ENCODE measurements at places on chromosomes 12 and 14. TPM values are rescaled to one million over a fixed set of nuclear protein-coding genes. Genes with fewer than 3 reads are reported as not detected.

Gene P2RX4
- total RNA-seq = 19.4 TPM

Gene PTPRO
- not detected for total RNA-seq

Gene GOLGA5
- total RNA-seq = 23.5 TPM

Gene PZP
- not detected for total RNA-seq

Gene GTF2A1
- 24.4 TPM for total RNA-seq

Gene FITM1
- total RNA-seq = not detected

Gene FBRSL1
- total RNA-seq = 62.3 TPM

Gene POTEG
- 0.12 TPM for total RNA-seq

Gene SMIM41
- total RNA-seq = not detected

Gene CELA1
- not detected for total RNA-seq

Gene SOAT2
- 0.07 TPM for total RNA-seq

GRCh38 chr12:46100551-46101484 is 110.4 kb upstream of the SCAF11 start:
- H3K36me3 ChIP-seq = no peaks in the 10 kb centered on the region
- H3K4me1 ChIP-seq = no peaks in the 10 kb centered on the region
- no peak for DNase-seq
- no peak overlapping the region for H3K27ac ChIP-seq
- no peak overlapping the region for H3K4me3 ChIP-seq

GRCh38 chr12:89789862-89790261 is 81.2 kb upstream of the ATP2B1 start:
- DNase-seq = no peak
- H3K4me1 ChIP-seq = no peaks in the 10 kb centered on the region
- peaks cover 4% of the 10 kb centered on the region for H3K36me3 ChIP-seq
- H3K27ac ChIP-seq = no peak overlapping the region

GRCh38 chr12:22658214-22658613 is 33.2 kb downstream of the ETNK1 start:
- peak; percentile 76 for DNase-seq
- H3K4me3 ChIP-seq = no peak overlapping the region
- H3K36me3 ChIP-seq = no peaks in the 10 kb centered on the region
- H3K27me3 ChIP-seq = no peaks in the 10 kb centered on the region

- H3K27me3 ChIP-seq = no peaks in the 10 kb centered on the region
- no peak for DNase-seq
- no peak overlapping the region for H3K27ac ChIP-seq
- no peaks in the 10 kb centered on the region for H3K36me3 ChIP-seq
- no peaks in the 10 kb centered on the region for H3K4me1 ChIP-seq
These were observed 887.2 kb downstream of the NRXN3 start for GRCh38 chr14:79057333-79057732.

DNA sequence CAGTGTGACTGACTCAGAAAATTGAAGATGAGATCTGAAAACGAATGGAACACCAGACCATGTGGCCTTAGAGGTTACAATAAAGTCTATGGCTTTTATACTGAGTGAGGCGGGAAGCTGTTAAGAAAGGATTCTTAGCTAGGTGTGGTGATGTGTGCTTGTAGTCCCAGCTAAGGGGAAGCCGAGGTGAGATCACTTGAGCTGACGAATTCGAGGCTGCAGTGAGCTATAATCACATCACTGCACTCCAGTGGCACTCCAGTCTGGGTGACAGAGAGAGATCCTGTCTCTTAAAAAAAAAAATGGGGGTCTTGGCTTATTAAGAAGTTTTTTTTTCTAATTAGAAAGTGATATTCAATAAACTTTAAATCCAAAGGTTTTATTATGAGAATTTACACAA is 678.6 kb downstream of the TMTC2 start:
- no peaks in the 10 kb centered on the region for H3K36me3 ChIP-seq
- DNase-seq = no peak
- H3K4me3 ChIP-seq = no peak overlapping the region
- no peaks in the 10 kb centered on the region for H3K4me1 ChIP-seq

DNA sequence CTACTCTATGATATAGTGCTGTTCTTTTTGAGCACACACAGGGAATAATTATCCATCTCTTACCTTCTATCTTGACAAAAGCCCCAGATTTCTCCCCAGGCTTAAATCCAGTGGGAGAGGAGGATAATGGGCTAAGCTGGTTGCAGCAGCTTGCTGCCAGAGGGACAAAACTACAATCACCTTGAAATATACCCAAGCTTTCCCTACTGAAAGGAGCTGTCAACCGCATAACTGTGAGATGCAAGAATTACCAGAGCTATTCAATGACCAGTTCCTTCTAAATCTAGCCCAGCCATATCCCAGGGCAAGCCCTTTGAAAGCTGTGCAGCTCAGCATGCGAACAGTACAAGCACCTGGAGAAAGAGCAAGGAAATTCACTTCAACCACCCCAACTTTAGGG is 943 bp upstream of the MGAT4C start:
- no peaks in the 10 kb centered on the region for H3K36me3 ChIP-seq
- H3K27me3 ChIP-seq = no peaks in the 10 kb centered on the region
- DNase-seq = no peak
- no peaks in the 10 kb centered on the region for H3K4me1 ChIP-seq

GRCh38 chr12:100221523-100221922 is 20.9 kb downstream of the ACTR6 start:
- H3K36me3 ChIP-seq = peaks cover 15% of the 10 kb centered on the region
- H3K4me3 ChIP-seq = no peak overlapping the region
- peak; percentile 57 for DNase-seq

- H3K4me1 ChIP-seq = no peaks in the 10 kb centered on the region
- H3K36me3 ChIP-seq = peaks cover 3% of the 10 kb centered on the region
- no peak overlapping the region for H3K4me3 ChIP-seq
These were observed 94.5 kb upstream of the MON2 start for GRCh38 chr12:62372134-62372533.

- DNase-seq = peak; percentile 51
- no peaks in the 10 kb centered on the region for H3K27me3 ChIP-seq
- peaks cover 21% of the 10 kb centered on the region for H3K36me3 ChIP-seq
- H3K4me3 ChIP-seq = peak overlapping the region; percentile 94
These were observed 1.5 kb downstream of the CHD4 start for GRCh38 chr12:6605421-6606330.

GRCh38 chr14:61652526-61653262 is 42.6 kb upstream of the HIF1A start:
- H3K36me3 ChIP-seq = no peaks in the 10 kb centered on the region
- H3K27me3 ChIP-seq = no peaks in the 10 kb centered on the region
- no peak for DNase-seq
- peaks cover 58% of the 10 kb centered on the region for H3K4me1 ChIP-seq
- no peak overlapping the region for H3K4me3 ChIP-seq

DNA sequence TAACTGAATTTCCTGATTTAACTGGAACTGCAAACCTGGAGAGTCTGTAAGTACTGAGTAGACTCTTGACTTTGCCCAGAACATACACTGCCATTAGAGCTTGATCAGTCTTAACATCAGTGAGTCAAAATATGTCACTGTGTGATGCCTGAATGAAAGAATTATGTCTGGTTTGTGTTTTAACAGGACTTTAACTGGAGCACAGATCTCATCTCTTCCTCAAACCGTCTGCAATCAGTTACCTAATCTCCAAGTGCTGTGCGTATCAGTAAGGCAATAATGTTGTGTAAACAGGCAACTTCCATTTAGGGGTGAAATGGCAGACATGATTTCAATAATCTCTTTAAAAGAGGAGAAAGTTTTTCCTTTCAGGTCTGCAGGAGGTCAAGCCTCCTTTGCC is 97.0 kb downstream of the ZFC3H1 start:
- no peak for DNase-seq
- H3K4me3 ChIP-seq = no peak overlapping the region
- H3K36me3 ChIP-seq = no peaks in the 10 kb centered on the region

DNA sequence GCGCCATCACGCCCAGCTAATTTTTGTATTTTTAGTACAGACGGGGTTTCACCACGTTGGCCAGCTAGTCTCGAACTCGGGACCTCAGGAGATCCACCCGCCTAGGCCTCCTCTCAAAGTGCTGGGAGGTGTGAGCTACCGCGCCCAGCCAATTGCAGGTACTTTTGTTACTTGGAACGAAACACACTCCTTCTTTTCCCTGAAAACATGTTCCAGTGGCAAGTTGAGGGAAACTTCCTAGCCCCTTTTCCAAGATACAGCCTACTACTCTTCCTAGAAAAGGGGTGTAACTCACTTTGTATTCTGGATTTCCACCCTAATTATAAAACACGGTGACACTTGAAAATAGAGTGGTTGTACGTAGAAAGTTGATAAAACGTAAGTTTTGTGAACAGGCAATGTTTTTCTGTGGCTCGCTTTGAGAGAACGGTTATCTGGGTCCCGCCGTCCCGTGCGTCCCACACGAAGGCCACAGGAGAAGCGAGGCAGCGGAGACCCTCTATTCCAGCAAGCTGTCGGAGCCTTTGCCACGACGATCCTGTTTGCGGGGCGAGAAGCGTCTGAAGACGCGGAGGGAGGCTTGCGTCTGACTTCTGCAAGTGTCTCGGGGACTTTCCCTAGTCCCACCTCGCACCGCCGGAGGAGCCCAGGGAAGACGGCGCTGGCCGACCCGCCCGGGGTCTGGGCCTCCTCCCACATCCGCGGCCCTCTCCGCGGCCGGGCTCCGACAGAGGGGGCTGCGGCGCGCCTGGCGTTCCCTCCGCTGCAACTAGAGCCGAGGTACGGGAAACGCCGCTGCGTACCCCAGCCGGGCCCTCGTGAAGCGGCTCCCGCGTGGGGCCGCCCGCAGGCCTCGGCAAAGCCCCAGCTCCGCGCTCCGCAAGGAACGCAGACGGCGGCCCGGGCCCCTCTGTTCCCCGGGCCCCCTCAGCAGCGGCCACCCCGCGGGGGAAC is 745 bp downstream of the CDCA4 start:
- no peaks in the 10 kb centered on the region for H3K27me3 ChIP-seq
- DNase-seq = no peak

GRCh38 chr14:105974902-105975301 is 448.5 kb downstream of the TMEM121 start:
- H3K27ac ChIP-seq = no peak overlapping the region
- no peaks in the 10 kb centered on the region for H3K4me1 ChIP-seq
- DNase-seq = no peak
- peaks cover 3% of the 10 kb centered on the region for H3K27me3 ChIP-seq
- no peaks in the 10 kb centered on the region for H3K36me3 ChIP-seq
- no peak overlapping the region for H3K4me3 ChIP-seq

DNA sequence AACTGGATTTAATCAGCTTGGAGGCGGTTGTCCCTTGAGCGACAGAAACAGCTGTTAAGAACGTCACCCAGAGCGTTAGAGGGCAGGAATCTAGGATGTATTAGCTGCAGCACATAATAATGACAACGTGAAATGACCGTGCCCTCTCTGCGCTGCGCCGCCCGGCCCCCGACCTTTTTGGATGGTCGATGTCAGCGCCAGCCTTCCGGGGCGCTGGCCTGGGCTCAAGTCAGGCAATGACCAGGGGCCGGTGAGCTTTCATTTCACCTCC is 427 bp upstream of the TMEM120B start:
- H3K27ac ChIP-seq = peak overlapping the region; percentile 43
- H3K4me3 ChIP-seq = peak overlapping the region; percentile 80

GRCh38 chr12:120261951-120262851 is 3.3 kb downstream of the PXN start:
- H3K27ac ChIP-seq = peak overlapping the region; percentile 91
- H3K4me3 ChIP-seq = peak overlapping the region; percentile 91
- peaks cover 61% of the 10 kb centered on the region for H3K4me1 ChIP-seq
- no peaks in the 10 kb centered on the region for H3K27me3 ChIP-seq
- H3K36me3 ChIP-seq = peaks cover 36% of the 10 kb centered on the region

- H3K4me3 ChIP-seq = no peak overlapping the region
- no peak overlapping the region for H3K27ac ChIP-seq
- no peaks in the 10 kb centered on the region for H3K27me3 ChIP-seq
- peak; percentile 48 for DNase-seq
- H3K4me1 ChIP-seq = no peaks in the 10 kb centered on the region
These were observed 1.9 kb upstream of the PIWIL1 start for GRCh38 chr12:130335517-130336392.

GRCh38 chr12:92208613-92209121 is 63.0 kb upstream of the BTG1 start:
- peak; percentile 70 for DNase-seq
- H3K4me3 ChIP-seq = no peak overlapping the region
- no peaks in the 10 kb centered on the region for H3K27me3 ChIP-seq
- peak overlapping the region; percentile 58 for H3K27ac ChIP-seq
- no peaks in the 10 kb centered on the region for H3K36me3 ChIP-seq

DNA sequence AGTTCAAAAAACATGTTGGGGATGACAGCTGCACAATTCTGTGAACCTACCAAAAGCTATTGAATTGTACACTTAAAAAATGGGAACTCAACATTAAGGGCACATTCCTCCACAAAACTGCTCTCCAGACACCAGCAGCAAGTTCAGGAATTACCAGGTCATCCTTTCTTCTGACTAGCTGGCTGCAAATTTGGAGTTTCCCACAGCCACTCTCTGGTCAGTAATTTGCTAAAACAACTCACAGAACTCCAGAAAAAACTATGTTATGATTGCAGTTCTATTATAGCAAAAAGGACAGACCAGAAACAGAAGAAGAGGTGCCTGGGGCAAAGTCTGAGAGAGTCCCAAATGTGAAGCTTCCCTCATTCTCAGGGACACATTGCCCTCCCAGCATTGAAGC is 20.1 kb upstream of the PLEKHD1 start:
- no peak for DNase-seq
- no peaks in the 10 kb centered on the region for H3K27me3 ChIP-seq
- H3K36me3 ChIP-seq = peaks cover 9% of the 10 kb centered on the region

GRCh38 chr14:100658181-100658886 is 68.4 kb upstream of the DLK1 start:
- H3K27me3 ChIP-seq = no peaks in the 10 kb centered on the region
- no peak overlapping the region for H3K27ac ChIP-seq
- H3K4me3 ChIP-seq = no peak overlapping the region
- H3K36me3 ChIP-seq = no peaks in the 10 kb centered on the region
- peaks cover 7% of the 10 kb centered on the region for H3K4me1 ChIP-seq
- no peak for DNase-seq

DNA sequence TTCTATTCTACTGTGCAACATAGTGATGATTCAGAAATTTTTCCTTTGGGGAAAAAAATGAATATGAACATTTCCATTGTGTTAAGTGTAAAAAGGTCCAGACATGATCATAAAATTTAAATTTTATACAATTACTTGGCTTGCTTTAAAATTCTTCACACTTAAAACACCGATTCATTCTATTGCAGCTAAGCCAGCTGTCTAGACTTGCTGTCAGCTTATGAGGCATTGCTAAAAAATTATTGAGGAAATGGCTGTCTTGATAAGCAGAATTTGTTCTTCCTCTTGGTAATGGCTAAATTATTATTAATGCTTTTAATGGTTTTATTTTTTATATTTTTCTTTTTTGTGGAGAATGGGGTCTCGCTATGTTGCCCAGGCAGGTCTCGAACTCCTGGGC is 1.8 kb downstream of the LYSET start:
- no peak for DNase-seq
- H3K36me3 ChIP-seq = peaks cover 13% of the 10 kb centered on the region
- H3K4me3 ChIP-seq = no peak overlapping the region
- peaks cover 19% of the 10 kb centered on the region for H3K4me1 ChIP-seq
- no peak overlapping the region for H3K27ac ChIP-seq

All from PC-3 (cell line).